ENCODE measurements at places on chromosomes 16 and 17.

DNA sequence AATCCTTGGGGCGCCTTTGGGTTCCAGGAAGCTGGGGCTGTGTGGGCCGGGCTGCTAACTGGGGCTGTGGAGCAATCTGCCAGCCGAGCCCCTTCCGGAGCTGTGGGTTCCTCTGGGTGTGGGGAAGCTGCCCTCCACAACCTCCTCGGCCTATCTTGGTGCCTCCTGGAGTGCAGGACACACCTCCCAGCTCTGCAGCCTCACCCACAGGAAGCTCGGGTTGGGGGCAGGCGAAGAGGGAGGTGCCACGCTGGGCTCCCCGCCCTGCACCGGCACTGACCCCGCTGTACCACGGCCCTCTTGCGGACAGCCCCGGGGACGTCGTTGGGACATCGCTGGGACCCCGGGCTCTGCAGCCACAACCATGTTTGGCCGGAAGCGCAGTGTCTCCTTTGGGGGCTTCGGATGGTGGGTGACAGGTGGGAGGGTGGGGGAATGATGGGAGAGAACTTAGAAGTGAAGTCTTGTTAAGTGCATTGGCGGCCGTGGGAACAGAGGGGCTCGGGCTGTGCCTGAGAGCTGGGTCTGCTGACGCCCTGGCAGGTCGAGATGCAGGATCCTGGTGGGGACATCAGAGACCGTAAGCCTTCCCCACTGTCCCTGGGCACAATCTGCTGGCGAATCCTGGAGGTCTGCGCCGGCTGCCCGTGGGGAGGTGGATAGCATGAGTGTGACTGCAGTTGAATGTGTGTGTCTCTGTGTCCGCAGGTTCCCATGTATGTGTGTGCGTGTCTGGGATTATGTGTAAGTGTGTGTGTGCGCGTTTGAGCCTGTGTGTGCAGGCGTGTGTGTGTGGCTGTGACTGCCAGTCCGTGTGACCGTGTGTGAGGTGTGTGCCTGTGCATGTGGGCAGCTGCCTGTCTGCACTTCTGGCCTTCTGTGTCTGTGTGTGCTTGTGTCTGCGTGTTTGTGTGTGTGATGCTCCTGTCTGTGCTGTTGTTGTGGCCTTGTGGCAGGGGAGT, at the start of gene RAP1GAP2:
TSS of gene RAP1GAP2 (plus strand) at position 275 of the 962 bp plus-strand sequence. CDS start at position 365, 90 bp downstream.
- no peak for DNase-seq

DNA sequence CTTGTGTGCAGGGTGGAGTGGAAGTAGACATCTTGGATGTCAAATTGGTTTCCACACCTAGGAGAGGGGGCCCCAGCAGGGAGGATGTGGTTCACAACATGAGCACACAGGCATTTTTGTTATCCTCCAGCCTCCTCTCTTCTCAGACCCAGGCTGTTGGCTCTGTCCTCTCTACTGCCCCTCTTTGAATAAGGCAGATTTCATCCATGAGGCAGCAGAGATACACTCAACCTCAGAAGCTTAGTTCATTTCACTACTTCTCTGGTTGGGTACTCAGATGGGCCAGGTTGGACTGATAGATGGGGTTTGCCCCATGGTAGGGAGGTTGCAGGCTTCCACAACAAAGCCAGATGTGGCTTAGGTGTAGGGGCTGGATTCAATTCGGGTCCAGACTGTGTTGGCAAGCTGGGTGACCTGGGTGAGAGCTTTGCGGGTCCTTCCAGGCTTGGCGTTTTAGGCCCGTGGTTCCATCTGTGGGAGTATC, 22.2 kb upstream of the NFATC3 start:
- no peak for DNase-seq

- no peak for DNase-seq
Measured at GRCh38 chr17:72591289-72592241, 470.7 kb downstream of the SOX9 start.

DNA sequence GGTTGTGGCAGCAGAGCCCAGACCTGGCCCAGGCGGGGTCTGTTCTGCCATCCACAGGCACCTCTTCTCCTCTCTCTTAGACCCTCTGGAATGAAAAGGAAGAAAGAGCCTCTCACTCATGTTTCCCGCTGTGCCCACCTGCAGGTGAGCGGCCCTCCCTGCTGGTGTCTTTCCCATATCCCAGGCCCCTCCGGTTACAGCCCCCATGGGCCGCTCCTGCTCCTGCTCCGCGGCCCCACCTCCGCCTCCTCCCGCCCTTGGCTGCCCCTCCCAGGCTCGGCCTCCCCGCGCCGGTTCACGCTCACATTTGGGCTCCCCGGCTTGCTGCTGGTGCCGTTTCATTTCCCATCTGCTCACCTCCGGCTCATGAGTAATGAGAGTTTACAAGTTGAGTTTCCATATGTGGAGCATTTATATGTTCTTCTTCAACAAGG, 98.7 kb upstream of the SDK2 start:
- DNase-seq = no peak
